ENCODE measurements at places on chromosomes 7 and 10. TPM values are rescaled to one million over a fixed set of nuclear protein-coding genes. Genes with fewer than 3 reads are reported as not detected.

Gene SH2D4B
- 0.05 TPM for total RNA-seq

Gene GCK
- 3.1 TPM for total RNA-seq

Gene LRIT1
- not detected for total RNA-seq

Gene CLDN12
- 31.8 TPM for total RNA-seq

Gene FAM25C
- total RNA-seq, result not detected

Gene PRF1
- 1.5 TPM for total RNA-seq

Gene HTRA1
- total RNA-seq, result 73.5 TPM
